Activated CD4-positive, alpha-beta T cell treated with anti-CD3 and anti-CD28 coated beads, Interleukin-2, Interleukin-4, amounts not matched to agents 100 ng/mL and 50 ng/mL, durations not matched to agents 16 hours and 8 hours (primary cell): ENCODE measurements at places on chromosomes 3 and 15.

- DNase-seq: no peak
Measured at GRCh38 chr3:162217647-162218046, 721.0 kb downstream of the OTOL1 start.

GRCh38 chr3:187006864-187007630 is 76.7 kb downstream of the ST6GAL1 start:
- DNase-seq: peak; percentile 69

DNA sequence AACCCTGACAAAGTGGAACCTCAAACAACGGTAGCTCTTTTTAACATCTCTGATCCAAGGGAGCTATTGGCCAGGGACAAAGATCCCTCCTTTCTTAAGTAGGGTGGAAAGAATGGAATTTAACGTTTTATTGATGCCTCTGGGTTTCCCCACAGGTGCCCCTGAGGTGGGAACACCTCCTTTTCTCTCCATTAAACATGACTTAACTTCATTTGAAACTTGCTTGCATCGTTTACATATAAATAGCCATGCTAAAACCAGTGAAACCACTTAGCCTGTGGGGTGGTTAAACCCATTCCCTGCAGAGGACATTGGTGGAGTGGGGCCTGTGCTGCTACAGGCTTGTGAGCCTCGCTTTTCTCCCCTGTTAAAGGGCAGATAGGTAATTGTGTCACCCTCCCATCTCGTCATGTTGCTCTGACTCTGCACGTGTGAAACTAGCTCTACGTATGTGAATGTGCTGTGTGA is 9.7 kb downstream of the CGNL1 start:
- DNase-seq: no peak

DNA sequence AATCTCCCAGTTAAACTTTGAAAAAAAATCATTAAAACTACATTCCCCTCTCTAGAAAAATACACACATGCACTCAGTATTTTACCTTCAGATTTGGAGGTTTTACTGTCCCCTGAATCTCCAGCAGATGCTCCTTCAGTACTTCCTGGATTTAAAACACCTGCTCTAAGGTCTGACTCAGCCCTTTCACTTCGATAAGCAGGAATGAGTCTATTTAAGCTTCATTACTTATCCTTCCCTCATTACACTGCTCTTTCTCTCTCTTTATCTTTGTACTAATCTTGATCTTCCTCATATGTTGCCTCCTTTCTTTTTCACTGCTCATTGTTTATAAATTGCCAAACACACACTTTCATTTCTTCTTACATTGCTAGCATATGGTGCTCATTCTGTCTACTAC is 443.9 kb downstream of the DIPK2A start:
- DNase-seq: no peak

DNA sequence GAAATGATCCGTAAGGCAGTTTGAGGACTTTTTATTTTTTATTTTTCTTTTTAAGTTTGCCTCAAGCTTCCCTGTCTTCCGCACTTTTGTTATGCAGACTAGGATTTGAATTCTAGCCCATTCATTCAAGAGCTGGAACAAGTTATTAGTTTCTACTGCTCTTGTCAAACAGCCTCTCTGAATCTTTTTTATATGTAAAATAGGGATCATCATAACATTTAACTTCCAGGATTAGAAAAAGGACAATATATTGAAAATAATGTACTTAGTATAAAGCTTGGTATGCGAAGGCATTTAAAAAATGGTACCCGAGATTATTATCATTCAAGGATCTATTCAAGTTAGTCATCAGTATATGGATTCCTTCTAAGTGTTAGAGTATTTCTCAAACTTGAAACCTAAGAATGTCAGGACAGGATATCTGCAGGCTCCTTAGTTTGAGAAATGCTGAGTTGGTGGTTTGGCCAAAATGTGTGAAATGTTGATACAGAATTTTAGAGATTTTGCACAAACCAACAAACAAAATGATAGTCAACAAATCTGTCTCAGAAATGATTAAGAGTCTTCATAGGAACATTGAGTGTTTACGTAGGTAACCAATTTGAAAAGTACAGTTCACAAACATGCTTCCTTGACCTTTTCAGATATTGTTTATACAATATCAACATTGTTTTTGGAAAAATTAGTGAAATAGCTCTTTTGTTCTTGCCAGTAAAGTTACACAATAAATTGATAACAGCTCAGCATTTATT is 40.5 kb upstream of the IGSF10 start:
- no peak for DNase-seq
